Activated CD4-positive, alpha-beta T cell treated with anti-CD3 and anti-CD28 coated beads for 24 hours (primary cell): ENCODE measurements at places on chromosomes 13 and 19.

- no peak for DNase-seq
These were observed 41.1 kb downstream of the GPR12 start for GRCh38 chr13:26719356-26719945.

DNA sequence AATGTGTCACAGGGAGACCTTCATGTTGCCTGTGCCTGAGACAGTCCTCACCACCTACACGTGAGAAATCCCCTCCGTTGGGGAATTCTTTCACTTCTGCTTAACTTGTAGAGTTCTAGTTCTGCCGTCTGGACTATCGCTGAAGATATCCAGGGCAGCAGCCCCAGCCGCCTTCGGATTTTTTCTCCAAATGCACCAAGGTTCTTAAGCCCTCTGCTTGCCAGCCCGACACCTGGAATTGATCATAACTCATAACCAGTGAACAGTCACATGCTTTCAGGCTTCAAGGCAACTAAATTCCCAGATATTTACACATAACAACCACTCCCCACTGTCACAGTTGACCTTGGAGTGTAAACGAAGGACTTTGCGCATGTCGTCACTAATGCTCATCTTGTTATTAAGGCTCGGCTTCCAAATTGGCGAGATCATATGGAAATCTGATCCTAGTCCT, 114.4 kb downstream of the RAB20 start:
- DNase-seq, result no peak

GRCh38 chr13:62433660-62434059, 1018.0 kb upstream of the PCDH20 start:
- no peak for DNase-seq

- no peak for DNase-seq
These were observed 270.3 kb downstream of the MZT1 start for GRCh38 chr13:72457151-72457550.

GRCh38 chr19:55809381-55810058, 22.3 kb downstream of the NLRP11 start:
- peak; percentile 3 for DNase-seq

- no peak for DNase-seq
These were observed 128.3 kb upstream of the SPATA13 start for GRCh38 chr13:24032252-24032651.

GRCh38 chr13:103354171-103354570, 288.0 kb upstream of the SLC10A2 start:
- no peak for DNase-seq

GRCh38 chr19:15101479-15102082, 5.6 kb upstream of the SYDE1 start:
- peak; percentile 49 for DNase-seq

GRCh38 chr13:108527844-108528243, 101.6 kb upstream of the MYO16 start:
- no peak for DNase-seq

GRCh38 chr13:114066956-114067355, 65.5 kb downstream of the RASA3 start:
- DNase-seq, result no peak

DNA sequence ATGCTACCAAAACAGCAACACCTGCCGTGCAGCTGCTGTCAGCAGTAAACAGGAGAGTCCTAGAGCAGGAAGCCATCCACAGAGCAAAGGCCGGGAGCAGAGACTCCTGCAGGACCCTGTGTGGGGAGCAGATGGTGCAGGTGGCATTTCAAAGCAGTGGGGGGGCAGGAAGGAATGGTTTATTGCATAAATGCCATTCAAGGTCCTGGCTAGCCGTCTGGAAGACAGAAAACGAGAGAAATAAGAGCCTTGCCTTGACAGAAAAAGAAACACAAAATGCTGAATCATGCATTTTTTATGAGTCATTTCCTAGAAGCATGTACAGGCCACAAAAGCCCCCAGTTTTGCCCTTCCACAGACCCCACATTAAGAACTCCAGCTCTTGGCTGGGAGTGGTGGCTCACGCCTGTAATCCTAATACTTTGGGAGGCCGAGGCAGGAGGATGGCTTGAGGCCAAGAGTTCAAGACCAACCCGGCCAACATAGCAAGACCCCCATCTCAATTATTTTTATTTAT, 5.4 kb downstream of the RSPH6A start:
- no peak for DNase-seq

- DNase-seq, result no peak
These were observed 408.3 kb downstream of the KLF5 start for GRCh38 chr13:73467125-73467524.

- no peak for DNase-seq
These were observed 193.6 kb downstream of the RAP2A start for GRCh38 chr13:97627566-97627965.

GRCh38 chr19:58083021-58083420, 15.0 kb downstream of the ZSCAN18 start:
- no peak for DNase-seq

DNA sequence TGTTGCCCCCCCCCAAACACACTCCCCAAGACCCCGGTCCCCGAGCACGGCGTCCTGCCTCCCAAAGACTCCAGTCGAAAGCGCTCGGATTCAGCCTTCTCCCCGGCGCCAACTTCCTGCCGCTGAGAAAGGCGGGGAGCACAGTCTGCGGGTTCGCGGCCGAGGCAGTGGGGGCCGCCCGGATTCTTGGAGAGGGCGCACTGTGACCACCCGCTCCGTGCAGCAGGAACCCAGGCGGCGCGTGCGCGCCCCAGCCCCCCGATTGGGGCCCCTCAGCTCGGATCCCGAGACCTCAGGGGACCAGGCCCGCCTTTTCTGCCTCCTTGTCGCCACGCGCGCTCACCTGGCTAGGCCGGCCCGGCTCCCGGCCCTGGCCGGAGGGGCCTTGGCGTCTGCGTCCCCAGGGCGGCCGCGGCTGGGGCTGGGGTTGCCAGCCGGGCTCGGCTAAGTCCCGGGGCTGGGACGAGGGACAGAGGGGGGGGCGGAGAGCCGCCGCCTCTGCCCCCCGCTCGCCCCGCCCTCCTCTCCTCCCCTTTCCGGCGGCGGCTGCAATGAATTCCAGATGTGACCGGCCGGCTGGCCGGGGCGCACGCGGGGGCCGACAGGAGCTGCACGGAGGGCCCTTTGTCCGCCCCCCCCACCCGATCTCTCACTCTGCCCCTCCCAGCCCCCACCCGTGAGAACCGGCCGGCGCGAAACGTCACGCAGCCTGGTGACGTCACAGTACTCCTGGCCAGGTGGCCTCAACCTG, at the start of gene S1PR2:
Gene S1PR2, minus strand, starts transcription at position 471 of the 751 bp plus-strand sequence. CDS start 6,426 bp downstream, outside the sequence.
- peak; percentile 44 for DNase-seq

DNA sequence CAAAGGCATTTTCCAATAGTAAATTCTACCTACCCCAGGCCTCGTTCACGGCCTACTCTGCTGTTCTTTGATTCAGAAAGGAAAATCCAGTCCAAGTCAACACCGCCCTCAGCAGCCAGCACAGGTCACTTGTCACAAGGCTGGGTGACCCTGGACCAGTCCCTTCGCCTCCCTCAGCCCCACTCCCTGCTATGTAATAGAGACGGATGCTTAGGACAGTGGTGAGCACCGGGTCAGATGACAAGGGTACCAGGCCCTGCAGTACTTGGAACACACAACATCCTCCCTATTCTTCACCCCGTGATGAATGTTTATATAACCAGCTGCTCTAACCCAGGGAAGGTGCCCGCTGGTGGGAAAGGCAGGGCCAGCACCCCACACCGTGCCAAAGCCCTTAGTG, 14.3 kb downstream of the LATS2 start:
- DNase-seq, result no peak

GRCh38 chr19:32070101-32070500, 275.3 kb upstream of the ZNF507 start:
- DNase-seq, result no peak

- peak; percentile 22 for DNase-seq
These were observed 27.5 kb upstream of the ANKRD10 start for GRCh38 chr13:110942248-110942981.

DNA sequence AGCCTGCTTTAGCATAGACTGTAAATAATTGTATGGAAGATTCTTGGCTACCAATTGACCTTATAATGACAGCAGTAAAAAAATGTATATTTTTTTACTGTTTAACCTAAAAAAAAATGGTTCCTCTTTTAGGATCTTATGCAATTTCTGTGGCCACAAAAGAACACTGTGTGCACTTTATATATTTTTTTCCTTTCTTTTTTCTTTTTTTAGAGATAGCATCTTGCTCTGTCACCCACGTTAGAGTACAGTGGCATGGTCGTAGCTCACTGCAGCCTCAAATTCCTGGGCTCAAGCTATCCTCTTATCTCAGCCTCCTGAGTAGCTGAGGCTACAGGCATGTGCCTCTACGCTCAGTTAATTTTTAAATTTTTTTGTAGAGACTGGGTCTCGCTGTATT, 6.1 kb downstream of the FLT3 start:
- DNase-seq, result no peak

- no peak for DNase-seq
These were observed 63.1 kb downstream of the SPATA13 start for GRCh38 chr13:24223341-24224231.

GRCh38 chr19:49398001-49398615, 10.1 kb downstream of the KASH5 start:
- DNase-seq, result no peak

GRCh38 chr19:29636553-29637360, 28.5 kb upstream of the PLEKHF1 start:
- no peak for DNase-seq

DNA sequence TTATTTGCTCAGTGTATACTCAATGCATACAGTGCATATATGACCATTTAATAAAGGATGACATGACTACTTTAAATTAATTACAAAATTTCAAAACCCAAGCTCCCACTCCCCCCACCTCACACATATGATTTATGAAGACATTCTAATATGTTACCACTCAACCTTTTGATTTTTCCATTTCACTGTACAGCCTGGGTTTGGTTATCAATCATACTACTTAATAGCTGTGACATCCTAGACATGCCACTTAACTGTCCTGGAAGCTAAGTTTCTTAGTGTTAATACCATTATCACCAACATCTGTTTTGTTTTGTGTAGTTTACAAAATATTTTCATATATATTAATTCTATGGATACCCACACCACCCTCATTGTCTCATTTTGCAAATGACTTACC, 42.2 kb downstream of the UBL3 start:
- no peak for DNase-seq

GRCh38 chr13:112450118-112450903, 74.2 kb downstream of the SPACA7 start:
- no peak for DNase-seq

- DNase-seq, result no peak
These were observed 32.2 kb upstream of the ZNF766 start for GRCh38 chr19:52237197-52237596.

DNA sequence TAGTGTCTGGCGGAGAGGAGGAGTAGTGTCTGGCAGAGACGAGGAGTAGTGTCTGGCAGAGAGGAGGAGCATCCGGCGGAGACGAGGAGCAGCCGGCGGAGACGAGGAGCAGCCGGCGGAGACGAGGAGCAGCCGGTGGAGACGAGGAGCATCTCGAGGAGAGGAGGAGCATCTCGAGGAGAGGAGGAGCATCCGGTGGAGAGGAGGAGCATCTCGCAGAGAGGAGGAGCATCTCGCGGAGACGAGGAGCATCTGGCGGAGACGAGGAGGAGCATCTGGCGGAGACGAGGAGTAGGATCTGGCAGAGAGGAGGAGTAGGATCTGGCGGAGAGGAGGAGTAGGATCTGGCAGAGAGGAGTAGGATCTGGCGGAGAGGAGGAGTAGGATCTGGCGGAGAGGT, 18.2 kb downstream of the C13orf46 start:
- DNase-seq, result no peak

DNA sequence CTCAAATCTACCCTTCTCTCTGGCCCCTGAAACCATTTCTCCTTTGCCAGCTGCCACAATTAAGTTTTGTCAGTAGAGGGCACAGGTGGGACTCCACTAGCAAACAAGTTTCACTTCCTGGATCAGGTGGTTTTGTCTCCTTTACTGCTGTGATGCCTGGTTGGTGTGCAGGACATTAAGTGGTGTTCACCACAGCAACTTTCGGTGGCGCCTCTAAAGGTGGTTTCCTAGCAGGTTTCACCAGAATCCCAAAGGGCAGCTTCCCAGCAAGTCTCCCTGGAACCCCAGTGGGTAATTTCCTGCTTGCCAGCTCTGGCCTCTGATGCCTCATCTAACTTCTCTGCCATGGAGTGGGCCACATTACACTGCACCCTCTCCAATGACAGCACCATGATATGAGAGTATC, 16.6 kb downstream of the MED4 start:
- DNase-seq, result no peak

- DNase-seq, result no peak
These were observed 41.2 kb upstream of the TNFSF11 start for GRCh38 chr13:42532561-42533335.

DNA sequence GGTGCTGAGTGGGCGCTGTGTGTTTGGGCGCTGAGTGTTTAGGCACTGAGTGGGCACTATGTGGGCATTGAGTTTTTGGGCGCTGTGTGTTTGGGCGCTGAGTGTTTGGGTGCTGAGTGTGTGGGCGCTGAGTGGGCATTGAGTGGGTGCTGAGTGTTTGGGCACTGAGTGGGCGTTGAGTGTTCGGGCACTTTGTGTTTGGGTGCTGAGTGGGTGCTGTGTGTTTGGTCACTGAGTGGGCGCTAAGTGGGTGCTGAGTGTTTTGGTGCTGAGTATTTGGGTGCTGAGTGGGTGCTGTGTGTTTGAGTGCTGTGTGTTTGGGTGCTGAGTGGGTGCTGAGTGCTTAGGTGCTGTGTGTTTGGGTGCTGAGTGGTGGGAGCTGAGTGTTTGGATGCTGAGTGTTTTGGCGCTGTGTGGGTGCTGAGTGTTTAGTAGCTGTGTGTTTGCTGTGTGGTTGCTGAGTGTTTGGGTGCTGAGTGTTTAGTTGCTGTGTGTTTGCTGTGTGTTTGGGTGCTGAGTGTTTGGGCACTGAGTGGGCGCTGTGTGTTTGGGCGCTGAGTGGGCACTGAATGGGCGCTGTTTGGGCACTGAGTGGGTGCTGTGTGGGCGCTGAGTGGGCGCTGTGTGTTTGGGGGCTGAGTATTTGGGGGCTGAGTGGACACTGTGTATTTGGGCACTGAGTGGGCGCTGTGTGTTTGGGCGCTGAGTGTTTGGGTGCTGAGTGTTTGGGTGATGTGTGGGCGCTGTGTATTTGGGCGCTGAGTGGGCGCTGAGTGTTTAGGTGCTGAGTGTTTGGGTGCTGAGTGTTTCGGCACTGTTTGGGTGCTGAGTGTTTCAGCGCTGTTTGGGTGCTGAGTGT, 47.2 kb upstream of the F7 start:
- no peak for DNase-seq

DNA sequence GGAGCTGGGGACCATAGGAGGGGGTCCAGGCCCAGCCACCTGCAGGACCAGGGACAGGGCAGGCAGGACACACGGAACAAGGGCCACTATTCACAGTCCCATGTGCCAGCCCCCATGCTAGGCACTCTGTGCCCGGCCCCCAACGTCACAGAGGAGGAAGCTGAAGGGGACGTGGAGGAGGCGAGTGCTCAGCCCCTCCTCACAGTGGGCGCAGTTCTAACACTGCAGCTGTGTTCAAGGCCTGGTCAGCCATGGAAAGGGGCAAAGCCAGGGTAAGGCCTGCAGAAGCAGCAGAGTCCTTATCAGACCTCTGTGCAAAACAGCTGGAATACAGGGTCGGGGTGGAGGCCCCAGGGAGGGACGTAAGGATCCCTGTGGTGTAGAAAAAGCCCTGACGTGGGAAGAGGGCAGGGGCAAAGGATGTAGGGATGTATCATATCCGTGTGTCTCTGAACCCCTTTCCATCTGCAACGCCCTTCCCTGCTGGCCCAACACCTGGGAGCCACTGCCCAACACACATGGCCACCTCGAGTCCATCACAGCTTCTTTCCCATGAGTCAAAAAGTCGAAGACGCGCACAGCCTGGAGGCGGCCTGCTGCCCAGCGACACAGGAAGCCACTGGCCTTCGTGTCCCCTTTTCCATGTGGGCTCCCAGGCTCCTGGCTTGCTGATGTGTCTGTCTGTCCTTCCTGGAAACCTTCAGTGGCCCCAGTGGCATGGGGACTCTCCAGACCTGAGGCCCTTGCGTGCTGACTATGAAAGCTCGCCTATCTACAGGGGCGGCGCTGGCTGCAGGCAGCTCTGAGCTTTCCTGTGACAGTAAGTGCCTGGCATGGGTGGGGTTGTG, 28.0 kb downstream of the SH3GL1 start:
- no peak for DNase-seq
